Left cardiac atrium (tissue), 4 donors: ENCODE measurements at places on chromosomes 12 and 14. TPM values are rescaled to one million over a fixed set of nuclear protein-coding genes. Genes with fewer than 3 reads are reported as not detected.

DNA sequence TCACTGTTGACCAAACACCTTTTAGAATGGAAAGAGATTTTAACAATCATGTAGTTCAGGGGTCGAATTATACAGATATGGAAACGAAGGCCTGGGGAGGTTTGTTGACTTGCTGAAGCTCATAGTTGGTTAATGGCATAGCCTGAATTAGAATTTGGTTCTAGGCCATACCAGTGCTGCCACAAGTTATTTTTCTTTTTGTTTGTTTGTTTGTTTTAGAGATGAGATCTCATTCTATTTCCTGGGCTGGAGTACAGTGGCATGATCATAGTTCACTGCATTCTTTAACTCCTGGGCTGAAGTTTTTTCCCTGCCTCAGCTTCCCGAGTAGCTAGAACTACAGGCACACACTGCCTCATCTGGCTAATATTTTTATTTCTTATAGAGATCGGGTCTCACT, 25.4 kb upstream of the ALG10B start:
- no peak for DNase-seq

DNA sequence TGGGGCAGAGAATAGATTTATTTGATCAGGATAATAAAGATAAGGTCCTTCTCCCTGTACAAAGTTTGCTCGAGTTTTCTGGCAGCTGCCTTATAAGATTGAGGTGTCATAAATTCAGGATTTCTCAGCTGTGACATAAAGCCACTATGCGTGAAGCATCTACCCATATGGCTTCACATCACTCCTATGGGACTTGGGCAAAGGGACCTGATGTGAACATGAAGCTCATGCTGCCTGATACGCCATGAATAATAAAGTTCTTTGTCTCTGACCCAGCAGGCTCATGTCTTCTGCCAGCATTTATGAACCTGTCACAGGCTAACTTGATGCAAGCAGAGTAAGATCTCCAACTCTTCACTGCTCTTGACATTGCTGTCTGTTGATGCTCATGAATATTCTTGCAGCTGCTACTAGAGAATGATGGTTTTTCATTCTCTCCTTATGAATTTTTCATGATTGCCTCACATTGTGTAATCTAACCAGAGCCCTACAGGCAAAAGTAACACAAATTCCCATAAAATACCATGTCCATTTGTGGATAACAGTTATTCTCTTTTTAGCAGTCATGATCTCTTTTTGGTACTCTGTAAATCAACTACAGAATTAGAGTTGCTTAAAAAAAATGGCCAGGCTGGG, 49.0 kb upstream of the CPNE8 start:
- DNase-seq = no peak

DNA sequence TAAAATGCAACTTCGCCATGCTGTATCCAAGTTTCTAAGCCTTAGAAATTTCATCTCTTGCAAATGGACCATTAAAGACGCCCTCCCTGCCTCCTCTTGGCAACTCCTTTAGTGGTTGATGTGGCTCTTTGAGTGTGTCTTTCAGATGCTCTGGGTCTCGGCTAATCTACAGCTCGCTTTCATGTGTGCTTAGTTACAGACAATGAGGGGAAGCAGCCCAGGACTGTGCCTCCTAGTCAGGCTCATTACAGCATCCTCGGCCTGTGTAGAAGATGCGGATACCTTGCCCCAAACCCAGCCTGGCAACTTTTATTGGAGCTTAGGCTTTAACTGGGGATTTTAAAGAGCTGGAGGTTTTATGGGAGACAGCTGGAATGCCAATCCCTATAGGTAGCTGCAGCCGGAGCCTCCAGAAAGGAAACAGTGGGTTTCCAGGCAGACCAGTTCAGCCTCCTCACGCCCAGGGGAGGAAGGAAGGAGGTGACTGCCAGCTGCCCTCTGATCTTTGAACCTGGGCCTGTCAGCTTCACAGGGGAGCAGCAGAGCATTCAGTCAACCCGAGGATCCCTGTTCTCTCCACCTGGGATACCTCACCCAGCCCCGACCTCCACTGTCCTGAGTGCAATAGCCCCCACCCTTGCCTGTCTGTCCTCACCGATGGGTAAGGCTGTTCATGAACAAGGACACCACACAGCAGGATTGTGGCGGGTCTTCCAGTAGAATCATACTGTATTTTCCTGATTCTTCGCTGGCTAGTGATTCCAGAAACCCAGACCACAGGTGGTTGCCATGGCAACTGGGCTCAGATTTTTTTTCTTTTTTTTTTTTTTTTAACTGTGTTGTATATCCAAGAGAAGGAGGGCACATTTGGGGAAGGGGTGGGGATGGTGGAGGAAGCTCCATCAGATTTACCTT, 638.5 kb downstream of the MED13L start:
- no peak for DNase-seq

Gene HOTAIR
- total RNA-seq = not detected
